ENCODE measurements at places on chromosomes 2 and 18. TPM values are rescaled to one million over a fixed set of nuclear protein-coding genes. Genes with fewer than 3 reads are reported as not detected.

- peak; percentile 27 for DNase-seq
Measured at GRCh38 chr2:67650291-67651133, 253.4 kb downstream of the ETAA1 start.

Gene MYOM1
- total RNA-seq = 3.7 TPM

GRCh38 chr18:53772293-53772692 is 452.2 kb downstream of the MBD2 start:
- DNase-seq = no peak

Gene EIF2B4
- total RNA-seq = 14.1 TPM

Gene SCN7A
- total RNA-seq = 4.9 TPM

DNA sequence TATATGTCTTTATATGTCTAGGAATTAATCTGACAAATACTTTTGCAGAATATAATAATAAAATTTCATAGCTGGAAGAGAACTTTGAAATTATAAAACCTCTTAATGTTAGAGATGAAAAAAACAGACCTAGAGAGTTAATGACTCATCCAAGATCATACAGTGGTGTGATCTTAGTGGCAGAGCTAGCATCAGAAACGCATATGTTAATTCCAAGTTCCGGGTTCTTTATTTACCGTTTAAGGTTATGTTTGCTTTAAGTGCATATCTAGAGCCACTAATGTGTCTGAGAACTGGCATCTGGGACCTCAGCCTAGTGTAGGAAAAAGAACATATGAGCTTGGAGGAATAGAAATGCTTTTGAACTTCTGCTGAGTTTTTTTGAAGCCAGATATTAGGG is 24.3 kb downstream of the CERS6 start:
- no peak for DNase-seq

DNA sequence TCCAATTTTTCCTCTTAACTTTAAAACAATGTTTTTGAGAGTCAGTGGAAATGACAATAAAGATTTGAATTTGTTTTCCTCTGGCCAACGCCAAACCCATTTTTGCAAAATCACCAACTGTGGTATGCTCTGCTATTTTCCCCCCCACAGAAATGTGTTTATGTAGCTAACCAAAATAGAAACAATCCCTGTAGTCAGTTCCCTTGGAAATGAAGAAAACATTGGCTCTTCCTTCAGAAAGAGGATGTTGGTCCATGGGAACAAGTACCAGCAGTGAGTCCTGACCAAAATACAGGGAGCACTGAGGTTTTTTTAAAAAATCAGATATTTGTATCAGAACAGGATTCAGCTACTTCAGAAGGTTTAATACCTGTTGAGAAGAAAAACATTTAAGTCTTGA is 65.3 kb downstream of the SLC40A1 start:
- DNase-seq = no peak

Gene KCNIP3
- total RNA-seq = 20.8 TPM

GRCh38 chr18:39713961-39714360 is 2148.4 kb upstream of the CELF4 start:
- DNase-seq = no peak

Gene DNER
- 167 TPM for total RNA-seq

DNA sequence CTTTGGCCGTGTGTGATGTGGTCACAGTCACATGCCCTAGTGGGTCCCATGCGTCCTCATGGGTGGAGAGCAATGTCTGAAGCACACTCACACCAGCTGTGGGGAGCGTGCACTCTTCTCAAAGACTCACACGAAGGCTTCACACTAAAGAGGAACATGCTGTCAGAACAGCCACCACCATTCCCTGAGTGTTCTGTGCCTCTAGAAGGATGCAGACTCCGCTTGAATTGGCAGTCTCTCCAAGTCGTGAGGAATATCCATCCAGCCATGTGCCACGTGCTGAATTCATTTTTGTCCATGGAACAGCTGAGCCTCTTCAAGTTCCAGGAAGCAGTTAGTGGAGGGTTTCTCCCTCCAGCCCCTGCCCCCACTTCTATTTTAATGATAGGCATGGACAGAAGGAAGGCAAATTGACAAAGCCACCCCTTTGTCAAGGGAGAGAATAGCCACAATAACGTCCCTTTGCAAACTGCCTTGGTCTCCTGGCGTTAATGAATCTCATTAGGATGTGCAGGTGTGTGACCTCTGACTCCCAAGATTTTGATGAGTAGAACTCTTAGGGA is 464.3 kb upstream of the ID2 start:
- no peak for DNase-seq

- DNase-seq = no peak
Measured at GRCh38 chr2:105449076-105449475, 50.2 kb upstream of the FHL2 start.

DNA sequence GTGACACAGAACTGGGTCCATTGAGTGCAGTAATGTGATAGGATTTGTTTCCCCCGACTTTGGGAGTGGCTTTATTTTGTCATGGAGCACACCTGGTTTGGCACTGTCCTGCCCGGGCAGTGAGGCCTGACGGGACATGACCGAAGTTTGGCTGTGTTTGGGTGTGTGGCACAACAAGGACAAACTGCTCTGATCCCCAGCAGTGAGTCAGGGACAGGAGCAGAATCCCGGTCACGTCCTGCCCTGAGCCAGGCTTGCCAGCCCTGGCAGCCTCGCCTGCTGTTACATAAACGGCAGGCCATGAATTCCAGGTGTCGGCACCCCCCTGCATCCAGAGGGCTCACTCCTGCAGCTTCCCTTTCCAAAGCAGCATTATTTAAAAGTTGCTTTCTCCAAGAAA is 45.7 kb downstream of the IMPA2 start:
- no peak for DNase-seq

Gene CFAP210
- 1.5 TPM for total RNA-seq

Gene TLX2
- total RNA-seq = not detected

DNA sequence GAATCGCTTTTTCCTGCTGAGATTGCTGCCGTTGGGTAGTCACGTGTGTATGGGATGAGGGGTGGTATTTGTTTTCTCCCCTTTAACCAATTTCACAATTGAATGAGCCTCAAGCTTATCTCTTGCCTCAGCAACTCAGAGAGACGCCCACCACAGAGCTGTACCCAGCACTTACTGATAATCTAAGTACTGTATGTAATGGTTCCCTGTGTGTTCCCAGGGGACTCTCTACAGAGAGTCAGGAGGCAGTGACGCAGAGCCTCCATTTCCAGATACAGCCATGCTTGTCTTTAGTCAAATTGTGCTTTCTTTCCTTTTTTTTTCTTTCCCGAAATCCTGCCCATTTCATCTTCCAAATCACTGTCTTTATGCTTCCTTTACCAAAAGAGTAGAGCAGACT is 1102.1 kb upstream of the KLHL29 start:
- DNase-seq = no peak

DNA sequence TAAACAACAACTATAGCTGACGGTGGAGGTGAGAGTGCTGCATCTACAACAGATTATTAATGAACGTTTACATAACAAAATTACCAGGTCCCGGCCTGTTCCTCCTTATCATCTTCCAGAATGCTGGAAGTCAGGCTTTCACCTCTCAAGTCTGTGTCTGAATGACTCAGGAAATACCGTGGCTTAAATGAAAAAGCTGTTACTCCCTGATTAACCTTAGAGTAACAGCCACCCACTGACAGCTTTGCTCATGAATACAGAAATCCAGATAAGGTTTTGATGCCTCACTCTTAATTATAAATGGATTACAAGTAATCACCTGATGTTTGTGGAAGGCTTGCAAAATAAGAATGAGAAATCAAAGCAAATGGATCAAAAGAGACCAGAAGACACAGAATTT is 885.3 kb upstream of the CELF4 start:
- no peak for DNase-seq

GRCh38 chr2:81355436-81355835 is 1050.9 kb upstream of the LRRTM1 start:
- DNase-seq = no peak

- DNase-seq = no peak
Measured at GRCh38 chr2:73291093-73291460, 2.3 kb downstream of the EGR4 start.

DNA sequence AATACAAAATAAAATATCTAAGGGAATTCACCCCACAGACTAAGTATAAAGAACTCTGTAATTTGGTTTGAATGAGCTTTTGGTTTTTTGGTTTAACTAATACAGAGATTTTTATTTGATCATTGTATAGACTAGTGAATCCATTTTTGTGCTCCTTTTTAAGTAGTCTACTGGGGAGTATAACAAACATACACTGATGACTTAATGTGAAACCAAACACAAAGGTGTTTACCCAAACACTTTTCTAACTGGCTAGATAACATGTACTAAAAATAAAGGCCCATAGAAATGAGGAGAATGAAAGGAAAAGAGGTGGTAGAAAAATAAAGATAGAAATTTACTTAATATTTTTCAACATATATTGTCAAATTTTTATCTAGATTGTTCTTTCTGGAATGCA is 146.0 kb downstream of the NRXN1 start:
- no peak for DNase-seq

DNA sequence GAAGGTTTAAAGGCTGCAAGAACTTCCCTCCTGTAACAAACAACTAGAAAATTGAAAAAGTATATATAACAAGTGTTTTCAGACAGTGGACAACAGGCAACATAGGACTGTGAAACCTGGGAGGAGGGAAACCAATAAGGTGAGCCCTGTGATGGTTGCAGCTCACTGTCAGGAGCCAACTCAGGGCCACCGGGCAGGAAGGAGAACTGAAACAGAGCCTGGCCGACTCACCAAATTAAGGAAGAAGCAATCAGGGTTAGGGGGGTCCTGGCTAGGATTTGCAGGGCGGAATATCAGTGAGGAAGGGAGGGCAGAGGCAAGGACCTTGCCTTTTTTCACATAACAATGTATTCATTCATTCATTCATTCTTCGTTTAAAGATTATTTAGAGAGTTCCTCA is 21.8 kb upstream of the CNRIP1 start:
- DNase-seq = no peak

Gene CEP76
- total RNA-seq = 13.6 TPM

Gene NPAS2
- total RNA-seq = 1.3 TPM

Gene KIAA2012
- total RNA-seq = 1.00 TPM

Gene MTERF4
- total RNA-seq = 64.7 TPM

Gene EFEMP1
- total RNA-seq = 25.0 TPM

GRCh38 chr18:27604583-27604982 is 419.5 kb upstream of the CHST9 start:
- no peak for DNase-seq

DNA sequence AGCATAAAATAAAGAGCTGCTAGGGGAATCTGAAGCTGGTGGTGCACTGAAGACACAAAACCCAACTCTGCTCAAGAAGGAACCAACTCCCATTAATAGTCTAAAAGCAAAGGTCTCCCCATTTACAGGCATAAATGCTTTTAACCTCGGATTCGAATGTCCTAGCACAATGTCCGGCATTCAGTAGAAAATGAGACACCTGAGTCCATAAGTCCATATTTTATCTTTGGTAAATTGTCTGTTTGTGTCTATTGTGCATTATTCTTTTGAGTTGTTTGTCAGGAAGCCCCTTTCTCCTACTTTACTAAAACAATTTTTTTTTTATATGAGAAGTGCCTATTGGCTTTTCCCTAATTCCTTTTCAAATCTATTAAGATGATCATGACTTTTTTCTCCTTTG is 179.5 kb upstream of the SMAD7 start:
- no peak for DNase-seq

DNA sequence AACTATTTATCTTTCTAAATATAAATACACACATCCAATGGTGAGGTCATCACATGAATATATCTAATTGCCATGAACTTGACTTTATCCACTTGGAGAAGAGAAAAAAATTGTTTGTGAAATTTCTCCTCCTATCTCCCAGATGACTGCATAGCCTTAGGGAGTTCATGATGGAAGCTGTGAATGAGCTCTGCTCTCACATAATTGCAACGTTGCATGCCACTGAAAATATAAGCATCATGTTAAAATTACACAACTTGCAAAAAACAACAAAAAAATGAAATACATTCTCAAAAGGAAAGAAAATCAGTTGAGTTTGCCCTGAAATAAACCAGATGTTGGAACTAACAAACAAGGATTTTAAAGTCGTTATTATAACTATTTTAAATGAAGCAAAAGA is 50.6 kb upstream of the OSR1 start:
- no peak for DNase-seq

GRCh38 chr18:78390348-78390951 is 589.2 kb upstream of the SALL3 start:
- no peak for DNase-seq

GRCh38 chr18:26465431-26465830 is 82.9 kb downstream of the KCTD1 start:
- no peak for DNase-seq

- no peak for DNase-seq
Measured at GRCh38 chr2:54814389-54815147, 91.1 kb downstream of the EML6 start.

GRCh38 chr2:207183506-207183905 is 17.8 kb upstream of the KLF7 start:
- DNase-seq = no peak

Gene SCN1A
- 69.5 TPM for total RNA-seq

DNA sequence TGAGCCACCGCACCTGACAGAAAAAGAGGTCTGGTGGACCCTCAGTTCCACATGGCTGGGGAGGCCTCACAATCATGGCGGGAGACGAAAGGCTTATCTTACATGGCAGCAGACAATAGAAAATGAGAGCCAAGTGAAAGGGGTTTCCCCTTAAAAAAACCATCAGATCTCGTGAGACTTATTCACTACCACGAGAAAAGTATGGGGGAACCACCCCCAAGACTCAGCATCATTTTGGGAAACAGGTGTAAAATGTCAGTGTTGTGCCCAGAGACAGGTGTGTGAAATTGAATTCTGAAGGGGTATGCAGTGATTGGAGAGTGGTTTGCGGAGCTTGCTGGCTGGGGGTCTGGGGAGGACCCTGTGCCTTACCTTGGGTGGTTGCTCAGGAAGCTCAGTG is 4.6 kb upstream of the D2HGDH start:
- DNase-seq = no peak

Gene PTH2R
- total RNA-seq = not detected

DNA sequence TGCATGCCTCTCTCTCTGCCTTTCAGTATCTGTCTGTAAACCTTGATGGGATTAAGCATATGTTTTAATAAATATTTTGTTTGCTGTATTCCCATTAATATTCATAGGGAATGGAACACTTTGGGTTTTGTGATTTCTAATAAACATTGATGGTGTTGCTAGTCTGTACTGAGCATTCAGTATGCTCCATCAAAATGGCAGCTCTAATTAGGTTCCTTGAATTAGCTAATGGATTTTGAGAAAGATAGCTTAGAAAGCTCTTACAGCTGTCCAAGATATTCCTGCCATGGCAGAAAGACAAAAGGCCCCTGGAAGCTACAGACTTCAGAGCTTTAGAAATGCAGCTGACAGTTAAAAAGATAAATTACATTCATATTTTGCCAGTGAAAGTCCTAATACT is 199.2 kb upstream of the NRP2 start:
- no peak for DNase-seq

Gene DYNAP
- not detected for total RNA-seq

DNA sequence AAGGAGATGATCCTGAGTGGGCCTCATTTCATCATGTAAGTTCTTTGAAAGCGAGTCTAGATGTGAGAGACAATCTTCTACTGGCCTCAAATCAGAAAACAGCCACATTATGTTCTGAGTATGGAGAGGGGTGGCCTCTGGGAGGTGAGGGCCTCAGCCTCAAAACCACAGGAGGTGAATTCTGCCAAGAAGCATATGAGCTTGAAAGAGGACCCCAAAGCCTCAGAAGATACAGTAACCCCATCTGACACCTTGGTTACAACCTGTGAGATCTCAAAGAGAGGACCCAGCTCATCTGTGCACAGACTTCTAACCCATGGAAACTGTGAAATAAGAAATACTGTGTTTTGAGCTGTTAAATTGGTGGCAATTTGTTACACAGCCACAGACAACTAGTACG is 200.1 kb downstream of the ARHGAP15 start:
- DNase-seq = no peak

GRCh38 chr2:128727404-128727803 is 408.7 kb upstream of the HS6ST1 start:
- DNase-seq = no peak

Measured in cerebellum (tissue), 4 donors.